CMK (cell line): ENCODE measurements at places on chromosomes 4 and X.

GRCh38 chrX:39866229-39866628 is 231.5 kb downstream of the BCOR start:
- no peak for DNase-seq

DNA sequence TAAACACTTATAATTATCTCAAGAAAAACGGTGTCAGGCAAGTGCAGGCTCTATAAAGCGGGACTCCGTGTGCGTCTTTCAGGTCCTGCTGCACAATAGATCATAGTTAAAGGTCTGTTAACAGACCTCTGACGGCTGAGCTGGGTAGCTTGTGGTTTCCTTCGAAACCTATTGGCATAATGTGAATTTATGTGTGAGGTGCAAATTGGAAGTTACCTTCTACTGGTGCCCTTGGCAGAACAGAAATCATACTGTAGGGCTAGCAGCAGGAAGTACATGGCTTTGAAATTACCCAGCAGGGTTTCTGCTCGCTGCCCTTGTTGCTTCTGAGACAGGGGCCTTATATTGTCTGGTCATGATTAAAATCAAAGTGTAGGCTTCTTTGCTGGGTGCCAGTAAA is 216.4 kb upstream of the HAND2 start:
- DNase-seq, result no peak

GRCh38 chr4:88600176-88600838 is 8.0 kb downstream of the HERC3 start:
- no peak for DNase-seq

GRCh38 chr4:26871611-26872010 is 11.0 kb downstream of the STIM2 start:
- no peak for DNase-seq

DNA sequence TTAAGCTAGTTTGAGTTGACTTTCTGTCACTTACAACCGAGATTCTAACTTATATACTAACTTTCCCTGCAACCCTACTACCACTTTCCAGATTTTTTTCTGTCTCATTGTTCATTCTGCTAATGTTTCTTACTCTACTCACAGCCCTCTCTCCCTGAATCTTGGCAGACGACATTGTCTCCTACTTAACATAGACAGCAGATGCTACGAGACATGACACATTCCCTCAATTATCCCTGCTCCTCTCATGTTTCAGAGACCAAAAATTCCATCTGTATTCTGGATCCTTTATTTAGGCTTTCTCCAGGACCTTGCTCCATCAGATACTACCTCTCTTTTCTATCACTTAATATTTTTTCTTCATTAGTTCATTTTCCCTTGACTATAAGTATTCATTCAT is 379.1 kb upstream of the TEX13C start:
- no peak for DNase-seq

GRCh38 chrX:135973025-135973547 is 702 bp downstream of the MMGT1 start:
- DNase-seq, result no peak

GRCh38 chr4:19531906-19532848 is 719.5 kb upstream of the SLIT2 start:
- no peak for DNase-seq

DNA sequence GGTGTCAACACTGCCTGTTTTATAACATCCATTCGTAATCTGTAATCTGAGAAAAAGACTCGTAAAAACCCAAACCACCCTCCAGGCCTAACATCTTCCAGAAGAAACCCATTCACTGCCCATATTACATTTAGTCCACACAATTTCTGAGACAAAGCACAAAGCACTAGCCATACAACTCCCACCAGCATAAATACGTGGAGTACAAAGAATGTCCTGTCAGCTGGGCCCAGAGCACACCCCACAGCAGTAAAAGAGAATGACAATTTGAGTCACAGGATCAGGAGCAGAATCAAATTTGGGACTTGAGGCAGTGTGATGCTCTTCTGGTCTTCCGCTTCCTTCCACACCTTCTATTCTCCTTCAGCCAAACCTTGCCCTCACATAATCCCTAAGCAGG is 6.8 kb downstream of the MECP2 start:
- DNase-seq, result no peak

DNA sequence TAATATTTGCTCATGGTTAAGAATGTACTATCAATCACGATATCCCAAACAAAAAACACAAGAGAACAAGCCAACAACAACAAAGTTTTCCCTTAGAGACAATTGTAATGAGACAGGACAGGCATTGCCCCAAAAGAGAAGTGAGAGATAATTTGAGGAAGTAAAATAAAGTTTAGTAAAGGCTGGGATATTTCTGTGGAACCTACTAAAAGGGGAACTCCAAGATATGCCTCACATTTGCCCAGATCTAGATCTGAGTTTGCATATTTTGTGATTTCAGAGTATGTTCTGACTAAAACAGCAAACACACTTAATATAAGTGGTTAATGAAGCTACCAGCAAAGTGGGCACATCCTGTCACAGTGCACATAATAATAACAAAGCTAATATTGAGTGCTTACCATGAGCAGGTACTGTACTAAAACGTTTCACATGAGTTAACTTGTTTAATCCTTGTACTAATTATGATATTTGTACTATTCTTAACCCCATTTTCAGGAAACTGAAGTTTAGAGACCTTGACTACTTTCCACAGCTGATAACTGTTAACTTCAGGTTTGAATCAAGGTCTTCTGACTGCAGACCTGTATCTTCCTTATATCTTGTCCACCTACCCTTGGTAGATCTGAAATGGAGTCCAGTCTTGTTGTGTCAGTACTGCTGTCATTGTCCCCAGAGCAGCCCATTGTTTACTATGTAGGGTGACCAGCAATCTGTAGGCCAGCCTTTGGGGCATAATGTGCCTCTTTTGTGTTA is 26.0 kb upstream of the BMP2K start:
- DNase-seq, result no peak

DNA sequence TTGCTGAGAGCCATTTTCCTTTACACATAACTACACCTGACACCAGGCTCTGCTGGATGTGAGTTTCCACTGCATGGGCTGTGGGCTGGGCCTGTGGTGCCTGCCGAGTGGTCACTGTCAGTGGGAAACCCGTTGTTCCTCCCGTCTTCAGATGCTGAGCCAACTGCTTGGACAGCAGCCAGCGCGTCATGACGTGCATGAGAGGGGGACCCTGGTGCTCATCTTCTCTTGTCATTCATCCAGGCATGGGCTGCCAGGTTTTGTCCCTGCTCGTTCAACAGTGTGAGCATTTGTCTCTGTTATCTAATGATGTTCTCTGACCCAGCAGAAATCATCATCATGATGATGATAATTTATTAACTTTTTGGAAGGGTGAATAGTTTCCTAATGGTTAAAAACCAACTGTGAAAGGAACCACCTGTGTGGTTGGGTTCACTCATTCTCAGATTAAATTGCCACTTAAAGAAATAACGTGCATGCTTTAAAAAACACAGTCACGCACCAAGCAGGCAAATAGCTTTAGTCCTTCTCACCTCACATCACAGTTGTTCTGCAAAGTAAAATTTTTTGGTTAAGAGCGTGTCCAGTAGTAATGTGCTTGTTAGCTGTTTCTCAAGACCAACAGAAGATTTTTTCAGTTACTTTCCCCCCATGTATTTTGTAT is 19.9 kb upstream of the CLDN34 start:
- no peak for DNase-seq

DNA sequence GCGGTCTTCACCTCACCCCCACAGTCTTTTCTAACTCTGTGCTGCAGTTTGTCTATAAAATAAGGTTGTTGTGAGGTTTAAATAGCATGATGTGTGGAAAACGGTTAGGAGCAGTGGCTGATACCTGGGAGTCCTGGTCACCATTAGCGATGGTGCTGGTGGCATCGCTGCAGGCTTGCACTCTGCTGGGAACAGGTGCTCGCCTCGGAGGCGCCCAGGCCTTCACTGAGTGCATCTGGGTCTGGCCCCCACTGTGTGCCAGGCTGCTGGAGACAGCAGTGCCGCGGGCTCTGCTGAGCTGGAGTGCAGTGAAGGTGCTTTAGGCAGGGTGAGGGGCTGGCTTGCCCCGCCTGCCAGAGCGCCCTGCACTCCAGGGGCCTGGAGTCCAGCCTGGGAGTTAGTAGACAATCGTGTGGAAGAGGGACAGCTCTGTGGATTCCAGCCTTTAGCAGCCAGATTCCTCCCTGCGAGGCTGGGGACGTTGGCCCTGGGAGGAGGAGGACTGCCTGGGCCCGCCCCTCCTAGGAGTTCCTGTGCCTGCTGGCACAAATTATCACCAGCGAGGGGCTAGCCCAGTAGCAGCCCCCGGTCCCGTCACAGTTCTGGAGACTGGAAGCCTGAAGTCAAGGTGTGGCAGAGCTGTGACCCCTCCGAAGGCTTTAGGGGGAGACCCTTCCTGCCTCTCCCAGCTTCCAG is 7.3 kb downstream of the RGS12 start:
- DNase-seq, result no peak

DNA sequence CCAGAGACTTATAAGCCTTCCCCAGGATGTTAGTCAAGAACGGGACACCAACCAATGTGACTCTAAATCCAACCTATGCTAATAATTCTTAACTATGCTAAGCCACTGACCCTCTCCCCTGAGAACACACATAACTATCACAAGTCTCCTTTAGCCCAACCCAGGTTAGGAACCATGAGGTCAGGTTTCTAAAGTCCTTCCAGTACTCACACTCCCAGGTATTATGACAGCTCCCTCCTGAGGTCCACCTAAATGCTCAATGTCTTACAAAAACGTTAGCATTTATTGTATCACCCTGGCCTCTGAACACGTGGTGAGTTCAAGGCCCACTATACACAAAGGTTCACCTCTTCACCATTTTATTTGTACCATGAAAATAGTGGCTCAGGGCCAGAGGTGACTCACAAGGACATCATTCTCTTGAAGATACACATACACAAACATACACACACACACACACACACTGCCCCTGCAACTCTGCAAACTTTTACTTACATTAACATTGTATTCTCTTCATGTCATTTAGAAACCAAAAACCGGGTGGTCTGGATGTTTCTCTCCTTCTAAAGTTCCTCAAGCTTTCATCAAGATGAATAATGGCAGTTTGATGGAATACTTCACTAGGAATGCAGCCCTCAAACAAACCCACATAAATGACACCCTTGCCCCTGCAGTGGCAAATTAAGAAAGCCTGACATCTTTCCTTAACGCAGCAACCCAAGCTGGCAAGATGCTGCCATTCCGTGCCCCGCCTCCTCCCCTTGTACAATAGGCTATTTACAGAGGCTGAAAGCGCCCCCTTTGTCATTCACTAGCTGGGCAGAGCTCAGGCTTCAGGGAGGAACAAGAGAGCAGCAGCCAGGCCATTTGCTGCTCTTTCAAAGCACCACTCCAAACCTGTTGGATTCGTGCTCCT is 17.7 kb downstream of the ACSL1 start:
- no peak for DNase-seq

DNA sequence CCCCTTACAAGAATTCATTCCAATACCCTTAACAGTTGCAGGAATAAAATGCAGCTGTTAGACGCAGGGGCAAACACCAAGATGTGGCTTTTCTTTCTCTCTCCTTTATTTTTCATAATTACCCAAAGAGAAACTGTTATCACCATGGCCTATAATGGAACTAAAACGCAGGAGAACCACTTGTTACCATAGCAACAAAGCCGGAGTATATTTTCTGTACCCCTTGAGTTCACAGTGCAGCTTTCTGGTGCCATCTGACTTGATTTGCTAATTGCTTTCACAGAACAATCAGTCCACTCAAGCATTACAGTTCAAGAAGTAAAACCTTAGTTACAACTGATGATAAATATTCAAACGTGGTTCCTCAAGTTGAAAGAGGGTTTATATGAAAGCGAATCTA is 157.9 kb downstream of the AMELX start:
- no peak for DNase-seq

DNA sequence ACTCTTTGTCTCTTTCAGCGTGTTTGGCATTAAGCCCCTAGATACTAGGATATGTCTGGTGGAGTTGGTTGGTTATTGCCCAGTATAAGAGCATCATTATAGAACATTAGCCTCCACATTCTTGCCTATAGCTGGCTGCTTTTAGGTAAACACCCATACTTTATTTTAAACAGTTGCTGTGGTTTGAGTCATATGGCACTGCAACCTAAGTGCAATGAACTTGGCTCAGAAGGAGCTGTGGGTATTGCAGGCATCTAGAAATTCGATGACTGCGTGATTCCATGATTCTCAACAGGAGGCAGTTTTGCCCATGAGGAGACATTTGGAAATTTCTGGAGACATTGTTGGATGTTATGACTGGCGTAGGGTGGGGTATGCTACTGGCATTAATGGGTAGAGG is 49.5 kb downstream of the DCLK2 start:
- DNase-seq, result no peak

- DNase-seq, result no peak
These were observed 166.2 kb downstream of the MAGEB17 start for GRCh38 chrX:16333453-16333852.

DNA sequence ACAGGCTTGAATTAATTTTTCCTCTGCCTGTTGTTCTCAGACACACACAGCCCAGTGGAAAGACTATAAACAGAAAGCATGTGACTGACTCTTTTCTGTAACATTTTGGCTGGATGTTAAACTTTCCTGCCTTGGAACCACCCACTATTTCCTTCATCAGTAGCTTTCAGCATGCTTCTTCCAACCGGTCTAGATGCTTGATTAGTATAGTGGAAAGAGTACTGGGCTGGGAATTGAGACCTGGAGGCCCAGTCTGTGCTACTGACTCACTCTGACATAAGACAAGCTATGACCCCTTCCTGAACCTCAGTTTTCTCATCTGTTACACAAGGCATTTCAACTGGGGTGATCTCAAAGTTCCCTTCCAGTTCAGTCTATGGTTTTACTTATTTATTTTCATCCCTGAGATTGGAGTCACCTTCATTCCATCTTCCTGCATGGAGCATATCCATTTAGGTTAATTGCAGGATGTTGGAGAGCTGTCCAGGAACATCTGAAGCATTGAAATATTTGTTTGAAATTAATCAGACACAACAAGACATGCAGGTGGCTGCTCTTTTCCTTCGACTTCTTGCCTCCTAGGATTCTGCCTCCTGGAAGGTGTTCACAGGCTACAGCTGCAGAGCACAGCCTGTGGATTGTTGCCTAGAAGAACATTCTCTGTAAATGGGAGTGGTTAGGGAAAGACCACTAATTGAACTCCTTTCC is 173.4 kb downstream of the RTL9 start:
- DNase-seq, result no peak

DNA sequence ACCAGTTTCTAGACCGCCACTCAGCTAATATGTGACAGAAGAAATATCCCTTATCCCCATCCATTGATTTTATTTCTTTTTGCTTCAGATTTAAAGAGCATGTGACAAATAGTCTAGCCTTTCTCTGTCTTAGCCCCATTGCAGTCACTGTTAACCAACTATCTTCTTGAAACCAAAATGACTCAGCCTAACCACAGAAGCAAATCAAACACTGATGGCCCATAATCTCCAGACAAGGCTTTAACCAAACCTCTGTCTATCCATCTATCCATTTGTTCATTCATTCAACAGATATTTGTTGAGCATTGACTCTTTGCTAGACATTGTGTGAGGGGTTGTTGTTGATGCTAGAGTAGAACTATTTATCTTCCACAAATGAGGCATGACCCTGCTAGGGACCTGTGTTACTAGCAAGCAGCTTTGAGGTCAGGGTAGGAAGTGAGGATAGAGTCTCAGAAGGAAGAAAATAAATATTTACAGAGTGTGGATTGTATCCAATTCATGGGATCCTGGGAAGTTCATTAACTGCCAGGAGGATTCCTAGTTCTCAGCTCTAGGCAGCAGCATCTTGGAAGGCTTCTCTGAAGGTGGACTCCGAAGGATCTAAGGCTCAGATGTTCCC is 22.5 kb downstream of the HNRNPH2 start:
- no peak for DNase-seq

GRCh38 chr4:164060456-164060855 is 566.0 kb downstream of the TMA16 start:
- DNase-seq, result no peak
